Naive thymus-derived CD4-positive, alpha-beta T cell (primary cell): ENCODE measurements at places on chromosomes 13 and 19. TPM values are rescaled to one million over a fixed set of nuclear protein-coding genes. Genes with fewer than 3 reads are reported as not detected.

HMG20B gene
- total RNA-seq: 56.7 TPM

TTYH1 gene
- not detected for total RNA-seq

COMP gene
- total RNA-seq: not detected

ICAM5 gene
- 0.48 TPM for total RNA-seq

MYO16 gene
- not detected for total RNA-seq

KLK6 gene
- not detected for total RNA-seq

ERCC5 gene
- 143 TPM for total RNA-seq

PEAK3 gene
- total RNA-seq: 3.9 TPM

ZNF155 gene
- total RNA-seq: 13.3 TPM

C19orf81 gene
- not detected for total RNA-seq

NXNL1 gene
- not detected in 2 replicates for total RNA-seq

TUBA3C gene
- not detected for total RNA-seq

CYP2F1 gene
- not detected for total RNA-seq

IZUMO1 gene
- total RNA-seq: not detected in 2 replicates

SLC46A3 gene
- total RNA-seq: 12.0 TPM

FLT3LG gene
- 90.6 TPM for total RNA-seq

SCEL gene
- not detected for total RNA-seq

KCNK6 gene
- total RNA-seq: 10.1 TPM

CGB3 gene
- total RNA-seq: not detected

OR1M1 gene
- total RNA-seq: not detected

CNFN gene
- not detected for total RNA-seq

KLK10 gene
- not detected for total RNA-seq

ZNF541 gene
- total RNA-seq: 0.91 TPM

NOVA2 gene
- not detected for total RNA-seq

OR10H4 gene
- total RNA-seq: not detected in 2 replicates

CEACAM3 gene
- 4.7 TPM for total RNA-seq

CRB3 gene
- total RNA-seq: 8.6 TPM

ZNF563 gene
- total RNA-seq: 3.4 TPM

FBXO17 gene
- not detected for total RNA-seq

LRRC8E gene
- total RNA-seq: not detected

ZIM2 gene
- total RNA-seq: not detected

LSR gene
- 4.6 and 5.1 TPM in 2 replicates for total RNA-seq

C19orf85 gene
- total RNA-seq: not detected

VAV1 gene
- 131 TPM for total RNA-seq

SPRED3 gene
- total RNA-seq: 1.6 TPM

IRGC gene
- total RNA-seq: not detected
